ENCODE measurements at places on chromosomes 7 and 10. TPM values are rescaled to one million over a fixed set of nuclear protein-coding genes. Genes with fewer than 3 reads are reported as not detected.

- DNase-seq: no peak
Observed at GRCh38 chr7:369476-370258, 79.7 kb downstream of the FOXL3 start.

- no peak for DNase-seq
Observed at GRCh38 chr10:79027147-79028055, 41.4 kb upstream of the ZMIZ1 start.

DNA sequence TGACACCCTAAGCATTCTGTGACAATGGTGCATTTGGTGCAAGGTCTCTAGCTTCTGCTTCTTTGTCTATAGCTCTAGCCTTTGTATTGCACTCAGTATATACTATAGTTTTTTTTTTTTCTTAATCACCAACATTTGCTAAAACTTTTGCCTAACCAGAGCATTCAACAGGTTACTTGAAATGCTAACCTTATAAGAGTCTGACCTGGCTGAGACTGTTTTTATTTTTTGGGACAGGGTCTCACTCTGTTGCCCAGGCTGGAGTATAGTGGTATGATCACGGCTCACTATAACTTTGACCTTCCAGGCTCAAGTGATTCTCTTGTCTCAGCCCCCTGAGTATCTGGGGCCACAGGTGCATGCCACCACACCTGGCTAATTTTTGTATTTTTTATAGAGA lies 92.4 kb downstream of the ZNF365 start:
- no peak for DNase-seq

GRCh38 chr10:132245056-132245455 lies 58.3 kb downstream of the DPYSL4 start:
- no peak for DNase-seq

DNA sequence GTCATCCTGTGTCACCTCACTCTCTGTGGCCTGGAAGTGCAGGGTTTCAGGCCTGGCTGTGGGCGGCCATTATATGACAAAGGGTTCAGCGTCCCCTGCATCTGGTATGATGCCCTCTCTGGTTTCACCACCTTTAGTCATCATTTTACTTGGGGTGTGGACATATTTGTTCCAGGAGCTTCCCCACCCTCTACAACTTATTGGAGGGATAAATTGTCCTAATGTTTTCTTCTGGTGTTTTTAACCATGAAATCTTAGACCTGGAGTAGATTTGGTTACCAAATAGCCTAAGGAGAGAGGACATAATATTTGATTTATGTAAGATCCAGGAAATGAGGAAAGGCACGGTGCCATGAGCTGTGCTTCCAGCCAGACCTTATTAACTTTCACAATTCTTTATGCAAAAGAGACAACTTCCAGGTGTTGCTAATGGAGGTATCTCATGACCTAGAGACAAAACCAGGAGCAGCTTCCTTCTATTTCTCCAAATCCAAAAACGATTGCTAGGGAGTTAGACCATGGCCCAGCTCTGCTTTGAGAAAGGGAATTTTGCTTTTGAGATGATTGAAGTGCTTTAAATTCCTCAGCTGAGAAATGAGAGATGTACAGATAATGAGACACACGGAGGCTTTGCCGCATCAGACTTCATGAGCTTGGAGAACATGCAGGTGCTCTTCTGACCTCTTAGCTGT lies 20.9 kb downstream of the WBP1L start:
- DNase-seq: no peak

GRCh38 chr7:123748171-123748733 lies 551 bp downstream of the WASL start:
- DNase-seq: no peak

DNA sequence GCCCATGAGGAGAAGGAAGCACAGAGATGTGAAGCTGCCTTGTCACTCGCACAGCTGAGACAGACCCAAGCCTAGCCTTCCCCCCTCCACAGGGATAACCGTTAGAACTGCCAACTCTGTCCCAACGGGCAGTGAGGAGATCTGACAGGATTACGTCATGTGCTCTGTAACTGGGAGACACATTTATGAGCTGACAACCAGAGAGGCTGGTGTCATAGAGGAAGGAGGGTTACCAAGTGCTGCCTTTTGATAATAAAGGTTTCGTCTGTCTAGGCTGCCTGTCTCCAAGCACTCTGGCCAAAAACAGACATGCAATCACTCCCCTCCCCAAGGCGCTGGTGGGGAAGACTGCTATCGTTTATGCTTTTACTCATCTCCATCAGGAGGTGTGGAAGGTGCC lies 165.9 kb downstream of the PLXNA4 start:
- DNase-seq: no peak

- DNase-seq: no peak
Observed at GRCh38 chr7:2524808-2525657, 5.5 kb downstream of the LFNG start.

Gene TBX20
- total RNA-seq: not detected
